ENCODE measurements at places on chromosomes 11 and 22.
A peak's percentile ranks its signal among the peaks of the same experiment; 100 is the strongest.

DNA sequence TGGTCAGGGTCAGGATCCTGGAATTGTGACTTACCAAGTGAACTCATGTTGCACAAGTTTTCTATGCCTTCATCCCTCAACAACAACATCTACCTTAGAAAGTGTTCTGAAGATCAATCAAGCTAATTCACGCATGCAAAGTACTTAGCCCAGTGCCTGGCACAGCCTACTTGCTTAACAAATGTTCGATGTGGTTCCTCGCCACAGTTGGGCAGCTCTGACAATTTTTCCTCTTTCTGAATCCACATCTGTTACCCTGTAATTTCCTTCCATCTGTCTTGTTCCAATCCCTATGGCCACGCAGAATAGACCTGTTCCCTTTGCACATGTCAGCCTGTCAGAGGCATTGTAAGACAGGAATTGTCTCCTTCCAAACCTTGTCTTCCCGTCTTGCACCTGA, 1415.2 kb downstream of the TBC1D22A start:
- DNase-seq, result no peak

GRCh38 chr11:116960930-116961329, 123.5 kb upstream of the APOA1 start:
- DNase-seq, result no peak

GRCh38 chr11:11672101-11672500, 50.3 kb upstream of the GALNT18 start:
- no peak for DNase-seq

DNA sequence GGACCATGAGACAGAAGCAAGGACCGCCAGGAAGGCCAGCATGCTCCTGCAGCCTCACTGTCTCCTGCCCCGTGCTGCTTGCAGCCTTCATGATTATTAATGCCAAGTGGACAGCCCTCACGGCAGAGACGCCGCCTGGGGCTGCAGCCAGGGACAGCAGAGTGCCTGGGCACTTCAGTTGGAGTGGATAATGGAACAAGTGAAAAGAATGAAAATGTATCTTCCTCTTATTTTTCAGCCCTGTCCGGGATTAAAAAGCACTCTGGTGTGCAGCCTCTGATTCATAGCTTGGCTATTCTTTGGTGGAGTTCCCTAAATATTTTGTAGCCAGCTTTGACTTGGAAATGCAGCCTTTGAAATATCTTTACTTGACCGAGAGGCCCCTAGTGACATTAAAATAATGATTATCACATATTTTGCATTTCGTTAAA, 1404.2 kb downstream of the BRD1 start:
- DNase-seq, result no peak

DNA sequence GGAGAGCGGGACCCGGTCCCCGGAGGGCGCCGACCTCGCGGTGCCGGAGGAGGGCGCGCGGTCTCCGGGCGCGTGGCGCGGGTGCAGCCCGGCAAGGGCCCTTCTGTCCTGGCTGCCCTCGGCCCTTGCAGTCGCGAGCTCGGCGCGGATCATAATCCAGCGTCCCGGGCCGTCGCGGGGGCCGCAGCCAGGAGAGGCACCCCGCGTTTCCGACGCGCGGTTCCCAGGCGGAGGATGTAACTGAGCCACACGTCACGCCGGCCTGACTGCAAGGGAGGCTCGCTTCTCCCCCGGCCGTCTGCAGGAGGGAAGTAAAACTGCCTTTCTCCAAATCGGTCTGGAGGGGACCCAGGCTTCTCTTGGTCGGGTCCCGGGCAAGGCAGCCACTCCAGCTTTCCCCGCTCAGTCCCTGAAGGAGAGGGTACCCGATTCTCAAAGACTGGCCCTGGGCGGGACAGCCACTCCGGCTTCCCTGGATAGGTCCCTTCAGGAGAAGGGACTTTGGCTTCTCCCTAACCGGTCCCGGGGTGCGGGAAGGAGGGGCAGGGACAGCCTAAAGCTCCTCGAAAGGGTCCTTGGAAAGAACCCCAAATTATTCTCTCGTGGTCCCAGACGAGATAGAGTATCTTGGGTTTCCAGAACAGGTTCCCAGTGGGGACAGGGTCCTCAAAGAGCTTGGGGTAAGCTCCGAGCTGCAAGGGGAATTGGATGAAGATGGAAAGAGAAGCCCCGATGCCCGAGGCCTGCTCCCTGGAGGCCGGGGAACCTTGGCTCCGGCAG, 836 bp downstream of the SPON1 start:
- peak; percentile 9 for DNase-seq

DNA sequence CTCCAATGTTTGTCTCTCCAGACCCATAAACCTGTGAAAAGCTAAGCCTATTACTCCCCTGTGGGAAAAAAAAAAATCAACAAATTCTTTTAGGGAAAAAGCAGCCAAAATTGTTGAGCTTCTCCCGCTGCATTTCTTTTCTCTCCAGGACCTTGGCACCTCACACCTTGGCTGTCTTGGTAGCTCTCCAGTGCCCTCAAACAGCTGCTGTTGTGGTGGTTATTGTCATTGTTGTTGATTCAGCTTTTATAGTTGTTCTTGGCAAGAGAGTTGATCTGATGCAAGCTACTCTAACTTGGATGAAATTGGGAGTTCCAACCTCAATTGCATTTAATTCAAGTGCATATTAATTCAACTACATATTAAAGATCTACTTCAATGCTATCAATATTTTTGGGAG, 516.9 kb upstream of the LARGE1 start:
- DNase-seq, result no peak

GRCh38 chr11:44471603-44472002, 93.9 kb upstream of the CD82 start:
- DNase-seq, result no peak

DNA sequence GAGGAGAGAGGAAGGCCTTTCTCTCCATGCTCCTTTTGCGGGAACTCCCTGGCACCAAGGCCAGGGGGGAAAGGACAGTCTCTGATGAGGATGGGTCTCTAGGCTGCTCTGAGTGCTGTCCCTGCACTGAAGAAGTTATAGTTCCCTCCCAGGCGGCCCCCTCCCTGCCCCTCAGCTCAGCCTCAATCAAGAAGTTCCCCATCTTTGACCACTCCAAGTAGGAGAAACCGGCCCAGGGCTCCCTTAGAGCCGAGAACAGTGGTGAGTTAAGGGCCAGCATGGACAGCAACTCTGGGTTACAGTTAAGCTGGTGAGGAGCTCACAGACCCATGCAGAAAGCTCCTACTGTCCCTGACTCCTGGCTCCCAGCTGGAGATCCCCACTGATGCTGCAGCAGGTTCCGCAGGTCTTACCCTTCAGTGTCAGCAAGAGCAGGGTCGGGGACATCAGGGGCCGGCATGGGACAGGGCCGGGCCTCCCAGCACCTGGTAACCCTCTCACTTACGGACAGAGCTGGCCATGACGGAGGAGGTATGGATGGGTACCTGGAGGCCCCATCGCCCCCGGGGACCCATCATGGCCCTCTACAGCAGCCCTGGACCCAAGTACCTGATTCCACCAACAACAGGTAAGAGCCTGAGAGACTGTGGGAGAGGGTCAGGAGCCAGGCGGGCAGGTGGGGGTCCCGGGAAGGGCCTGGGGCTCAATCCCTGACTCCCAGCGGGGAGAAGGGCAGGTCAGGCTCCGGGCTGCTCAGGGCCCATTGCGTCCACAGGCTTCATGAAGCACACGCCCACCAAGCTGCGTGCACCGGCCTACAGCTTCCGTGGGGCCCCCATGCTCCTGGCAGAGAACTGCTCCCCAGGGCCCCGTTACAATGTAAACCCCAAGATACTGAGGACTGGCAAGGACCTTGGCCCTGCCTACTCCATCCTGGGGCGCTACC, 4.2 kb downstream of the SCGB1C1 start:
- no peak for DNase-seq

DNA sequence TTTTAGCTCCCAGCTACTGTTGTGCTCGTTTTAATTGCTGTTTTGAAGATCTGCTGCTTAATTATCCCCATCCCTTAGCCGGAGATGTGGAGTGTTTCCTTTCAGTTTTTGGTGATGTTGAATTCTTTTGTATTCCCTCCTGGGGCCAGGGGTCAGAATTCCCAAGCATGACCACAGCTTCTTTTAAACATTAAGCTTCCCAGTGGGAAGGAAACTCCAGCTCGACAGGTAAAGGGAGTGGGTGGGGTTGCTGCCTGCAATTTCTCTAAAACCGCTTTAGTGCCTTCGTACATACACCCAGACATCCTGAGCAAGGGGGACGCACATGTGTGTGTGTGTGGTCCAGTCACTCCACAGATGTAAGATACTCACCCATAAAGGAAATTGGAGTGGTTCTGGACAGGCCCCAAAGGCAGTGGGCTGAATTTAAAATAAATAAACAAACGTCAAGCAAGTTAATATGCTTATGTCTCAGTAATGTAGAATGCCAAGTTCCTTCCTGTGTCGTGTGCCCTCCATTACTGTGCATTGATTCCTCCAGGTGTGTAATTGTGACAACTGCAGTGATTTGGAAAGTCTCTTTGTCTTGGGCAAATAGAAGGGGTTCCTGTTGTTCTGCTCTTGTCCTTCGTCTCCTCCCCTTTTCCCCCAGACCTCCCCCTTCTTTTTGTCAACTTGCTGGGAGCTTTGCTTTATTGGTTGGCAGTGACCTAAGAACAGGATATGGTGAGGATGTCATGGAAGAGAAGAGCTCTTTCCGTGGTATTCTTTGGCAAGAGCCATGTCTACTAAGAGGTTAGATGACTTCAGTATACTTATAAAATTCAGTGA, 19.2 kb upstream of the ADSL start:
- no peak for DNase-seq

DNA sequence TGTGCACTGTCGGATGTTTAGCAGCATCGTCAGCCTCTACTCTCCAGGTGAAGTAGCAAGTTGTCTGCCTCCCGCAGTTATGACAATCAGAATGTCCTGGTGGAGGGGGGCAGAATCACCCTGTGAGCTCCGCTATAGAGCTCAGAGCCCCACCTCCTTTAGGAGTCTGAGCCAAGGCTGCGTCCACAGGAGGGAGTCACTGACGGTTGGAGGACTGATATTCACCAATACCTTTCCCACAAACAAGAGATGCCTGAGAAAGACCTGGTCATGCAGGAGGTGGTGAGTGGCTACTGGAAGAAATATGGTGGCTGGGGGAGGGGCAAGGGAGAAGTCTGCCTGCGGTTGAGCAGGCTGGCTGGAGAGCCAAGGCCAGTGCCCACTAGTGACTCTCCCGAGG, 41.7 kb upstream of the ADA2 start:
- no peak for DNase-seq

DNA sequence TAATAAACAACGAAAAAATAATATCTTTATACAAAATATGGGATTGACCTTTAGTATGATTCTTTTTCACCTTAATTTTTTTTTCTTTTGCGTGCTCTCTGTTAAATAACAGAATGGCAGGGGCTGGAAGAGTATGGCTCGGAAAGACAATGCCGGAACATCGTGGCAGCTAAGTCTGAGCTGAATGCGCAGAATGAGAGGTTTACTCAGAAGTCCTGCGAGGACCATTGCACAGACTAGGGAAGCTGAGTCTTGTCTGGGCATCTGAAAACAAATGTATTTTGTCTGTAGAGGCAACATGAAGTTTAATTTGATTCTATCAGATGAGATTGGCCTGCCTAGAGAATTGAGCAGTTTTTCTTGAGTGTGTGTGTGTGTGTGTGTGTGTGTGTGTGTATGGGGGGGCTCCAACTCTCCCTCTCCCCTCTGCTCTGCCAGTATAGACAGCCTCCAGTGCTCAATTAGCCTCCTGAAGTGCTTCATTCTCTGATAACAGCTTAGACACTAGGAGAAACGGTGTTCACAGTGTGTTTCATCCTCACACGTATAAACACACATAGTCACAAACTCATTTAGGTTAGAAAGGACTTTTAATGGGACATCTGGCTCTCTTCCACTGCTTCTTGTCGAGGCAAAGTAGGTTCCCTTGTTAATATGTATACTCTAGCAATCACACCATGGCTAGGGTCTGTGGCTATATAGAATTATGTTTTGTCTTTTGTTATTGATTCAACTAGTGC, 244.3 kb upstream of the SORL1-AS1 start:
- no peak for DNase-seq

DNA sequence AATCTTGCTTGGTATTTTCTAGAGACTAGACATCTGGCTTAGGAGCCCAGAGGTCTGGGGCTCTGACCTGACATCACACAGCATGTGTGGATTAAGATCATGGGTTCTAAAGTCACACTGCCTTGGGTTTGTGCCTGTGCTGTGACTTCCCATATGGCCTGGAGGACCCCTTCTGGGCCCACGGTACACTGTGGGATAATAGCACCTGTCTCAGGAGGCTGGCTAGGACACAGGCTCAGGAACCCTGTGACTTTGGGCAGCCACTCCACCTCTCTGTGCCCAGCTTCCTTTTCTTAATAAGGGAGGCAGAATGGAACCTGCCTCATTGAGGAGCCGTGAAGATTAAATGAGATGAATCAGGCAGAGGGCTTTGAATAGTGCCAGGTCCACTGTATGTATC, 99.2 kb upstream of the B3GAT1 start:
- no peak for DNase-seq

GRCh38 chr22:39362932-39363331, 13.1 kb downstream of the SYNGR1 start:
- no peak for DNase-seq

DNA sequence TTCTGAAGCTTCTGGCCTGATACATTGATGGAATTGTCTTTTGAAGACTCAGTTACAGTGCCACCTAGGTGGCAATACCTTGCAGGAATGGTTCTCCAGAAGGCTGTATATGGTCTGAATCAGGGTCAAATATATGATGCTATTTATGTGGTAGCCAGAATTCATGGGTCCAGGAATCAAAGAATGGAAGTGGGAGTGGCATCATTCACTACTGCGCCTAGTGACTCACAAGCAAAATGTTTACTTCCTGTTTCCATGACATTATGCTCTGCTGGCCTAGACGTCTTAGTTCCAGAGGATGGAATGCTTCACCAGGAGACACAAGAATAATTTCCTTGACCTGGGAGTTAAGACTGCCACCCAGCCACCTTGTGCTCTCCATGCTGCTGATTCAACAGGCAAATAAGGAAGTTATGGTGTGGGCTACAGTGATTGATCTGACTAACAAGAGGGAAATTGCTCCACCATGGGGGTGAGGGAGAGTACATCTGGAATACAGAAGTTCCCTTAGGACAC, 491.8 kb downstream of the ETS1 start:
- no peak for DNase-seq

DNA sequence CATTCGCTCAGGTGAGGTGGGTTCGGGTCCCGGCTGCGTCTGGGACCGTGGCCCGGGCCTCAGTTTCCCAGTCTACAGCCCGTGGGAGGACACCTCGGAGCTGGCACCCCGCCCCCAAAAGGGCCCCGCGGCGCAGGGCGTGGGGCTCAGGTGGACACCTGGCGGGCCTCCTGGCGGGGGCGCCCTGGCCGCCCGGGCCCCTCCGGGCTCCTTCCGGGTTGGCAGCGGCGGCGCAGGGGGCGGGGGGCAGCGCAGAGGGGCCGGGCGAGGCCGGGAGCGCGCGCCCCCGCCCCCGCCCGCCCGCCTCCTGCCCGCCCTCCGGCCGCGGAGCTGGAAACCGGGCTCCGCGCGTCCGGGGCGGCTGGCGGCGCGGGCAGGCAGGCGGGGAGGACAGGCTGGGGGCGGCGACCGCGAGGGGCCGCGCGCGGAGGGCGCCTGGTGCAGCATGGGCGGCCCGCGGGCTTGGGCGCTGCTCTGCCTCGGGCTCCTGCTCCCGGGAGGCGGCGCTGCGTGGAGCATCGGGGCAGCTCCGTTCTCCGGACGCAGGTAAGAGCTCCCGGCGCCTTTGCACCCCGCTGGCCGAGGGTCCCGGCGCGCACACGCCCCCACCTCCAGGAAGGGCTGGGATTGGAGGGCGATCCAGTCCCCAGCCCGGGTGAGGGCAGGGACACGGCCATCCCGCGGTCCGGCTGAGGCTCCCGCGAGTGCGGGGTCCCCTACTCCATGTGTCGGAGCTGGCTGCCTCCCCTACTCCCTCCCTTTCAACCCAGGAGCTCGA, at the start of gene EMID1:
Gene EMID1, plus strand, starts transcription at position 303 of the 778 bp plus-strand sequence. Its CDS starts 143 bp downstream, at position 446.
- no peak for DNase-seq
